Fibroblast of the aortic adventitia (primary cell): ENCODE measurements at places on chromosomes 5 and 9.
A peak's percentile ranks its signal among the peaks of the same experiment; 100 is the strongest.

DNA sequence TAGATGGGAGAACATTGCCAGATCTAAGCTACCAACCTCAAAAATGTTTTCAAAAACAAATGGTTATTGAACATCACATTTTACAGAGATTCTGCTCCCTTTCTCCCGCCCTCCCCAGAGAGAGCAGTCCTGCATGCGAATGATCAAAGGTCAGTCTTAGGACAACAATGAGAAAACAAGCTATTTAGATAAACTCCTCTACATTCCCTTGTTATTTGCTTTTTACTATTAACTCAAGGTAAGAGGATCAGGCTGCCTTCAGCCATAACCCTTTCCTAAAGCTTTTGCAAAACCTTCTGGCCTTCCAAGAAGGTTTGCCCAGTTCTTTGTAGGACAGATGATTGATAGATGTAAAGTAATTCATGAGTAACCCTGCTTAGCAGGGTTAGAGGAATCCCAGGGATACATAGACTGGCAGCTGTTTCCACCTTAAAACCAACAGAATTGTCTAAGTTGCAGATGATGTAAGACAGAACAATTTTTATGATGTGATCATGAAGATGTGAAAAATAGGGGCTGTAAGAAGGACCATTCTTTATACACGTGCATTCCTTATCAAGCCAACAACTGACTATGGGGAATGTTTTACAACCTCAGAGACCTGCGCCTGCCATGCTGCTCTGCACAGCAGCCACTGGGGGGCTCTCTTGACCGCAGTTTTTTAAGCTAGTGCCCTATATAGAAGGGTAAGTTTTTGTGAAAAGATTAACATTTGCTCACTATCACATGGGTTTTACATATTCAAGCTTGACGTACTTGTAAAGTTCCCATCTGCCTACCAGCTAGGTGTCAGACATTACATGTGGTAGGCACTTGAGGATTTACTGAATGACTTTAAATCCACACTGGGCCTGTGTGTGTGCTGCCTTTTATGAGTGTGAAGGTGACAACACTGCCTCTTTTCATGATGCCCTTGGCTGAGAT lies 2.3 kb upstream of the ZNF782 start:
- peak; percentile 76 for DNase-seq

DNA sequence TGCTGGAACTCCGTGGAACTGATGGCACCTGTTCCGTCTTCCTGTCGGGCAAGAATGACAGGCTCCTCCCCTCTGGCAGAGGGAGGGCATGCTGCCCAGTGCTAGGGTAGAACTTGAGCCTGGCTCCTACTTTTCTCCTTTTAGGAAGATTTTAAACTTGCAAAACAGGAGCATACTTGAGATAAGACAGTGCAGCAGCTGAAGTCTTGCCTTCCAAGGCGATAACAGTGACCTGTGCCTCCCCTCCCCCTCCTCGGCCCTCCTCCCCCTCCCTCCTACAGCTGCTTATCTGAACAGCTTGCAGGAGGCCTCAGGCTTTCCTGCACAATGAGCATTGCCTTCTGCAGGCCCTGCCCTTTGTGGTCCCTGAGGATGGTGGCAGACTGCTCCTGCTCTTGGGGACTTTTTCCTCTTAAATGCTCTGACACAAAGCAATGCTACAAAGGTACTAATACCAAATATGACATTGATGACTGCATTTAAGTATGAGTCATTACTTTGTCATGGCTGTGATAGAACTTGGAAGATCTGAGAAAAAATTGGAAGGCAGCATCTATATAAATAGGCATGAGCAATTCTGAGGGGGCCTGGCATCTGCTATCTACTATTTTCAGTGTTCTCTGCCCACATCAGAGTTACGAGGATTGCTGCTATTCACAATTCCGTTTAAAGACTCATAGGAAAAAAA lies 2.0 kb downstream of the GADD45G start:
- peak; percentile 33 for DNase-seq

GRCh38 chr5:68115584-68115983 lies 100.0 kb upstream of the PIK3R1 start:
- no peak for DNase-seq

DNA sequence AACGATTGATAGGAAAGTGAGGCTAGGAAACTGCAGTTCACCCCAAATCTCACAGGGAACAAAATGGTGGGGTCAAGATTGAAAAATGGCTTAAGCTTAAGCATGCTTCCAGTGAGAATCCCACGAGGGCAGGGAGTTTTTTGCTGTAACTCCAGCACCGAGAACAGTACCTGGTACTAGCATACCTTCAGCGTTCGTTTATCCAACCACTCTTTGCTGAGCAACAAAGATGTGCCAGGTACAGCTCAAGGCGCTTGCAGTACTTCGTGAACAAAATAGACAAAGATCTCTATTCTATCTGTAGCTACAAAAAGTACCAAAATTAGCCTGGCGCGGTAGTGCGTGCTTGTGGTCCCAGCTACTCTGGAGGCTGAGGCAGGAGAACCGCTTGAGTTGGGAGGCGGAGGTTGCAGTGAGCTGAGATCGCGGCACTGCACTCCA lies 778 bp upstream of the PPP6C start:
- peak; percentile 26 for DNase-seq

DNA sequence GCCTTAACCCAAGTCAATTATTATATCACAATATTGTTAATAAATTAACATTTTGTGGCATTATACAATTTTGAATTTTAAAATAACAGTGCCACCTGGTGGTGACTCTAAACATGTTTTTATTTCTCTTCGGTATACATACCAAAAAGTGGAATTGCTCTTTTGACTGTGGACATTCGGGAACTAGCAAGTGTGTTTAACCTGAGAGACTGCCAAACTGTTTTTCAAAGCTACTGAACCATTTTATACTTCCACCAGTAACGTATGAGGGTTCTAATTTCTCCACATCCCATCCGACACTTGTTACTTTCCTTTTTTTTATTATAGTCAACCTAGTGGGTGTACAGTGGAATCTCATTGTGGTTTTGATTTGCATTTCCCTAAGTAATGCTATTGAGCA lies 18.3 kb upstream of the HSDL2 start:
- peak; percentile 74 for DNase-seq

GRCh38 chr9:37353791-37354190 lies 68.7 kb upstream of the GRHPR start:
- DNase-seq, result peak; percentile 5

DNA sequence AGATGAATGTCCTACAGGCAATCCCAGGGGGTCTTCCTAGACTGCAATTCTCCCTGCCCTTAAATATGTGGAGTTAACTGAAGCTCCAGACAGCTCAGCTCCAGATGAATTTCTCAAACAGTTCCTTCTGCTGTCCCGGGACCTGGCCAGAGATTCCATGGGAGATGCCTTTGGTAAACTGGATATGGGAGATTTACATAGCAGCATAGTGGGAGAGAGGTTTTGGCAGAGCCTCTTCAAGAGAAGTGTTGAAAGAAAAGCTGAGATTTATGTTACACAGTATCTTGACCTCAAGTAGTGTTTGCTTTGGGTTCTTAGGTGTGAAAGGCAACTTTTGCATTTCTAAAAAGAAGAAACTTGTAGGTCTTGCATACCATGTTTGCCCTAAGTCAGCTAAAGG lies 364.9 kb downstream of the ARRDC3 start:
- DNase-seq, result no peak

DNA sequence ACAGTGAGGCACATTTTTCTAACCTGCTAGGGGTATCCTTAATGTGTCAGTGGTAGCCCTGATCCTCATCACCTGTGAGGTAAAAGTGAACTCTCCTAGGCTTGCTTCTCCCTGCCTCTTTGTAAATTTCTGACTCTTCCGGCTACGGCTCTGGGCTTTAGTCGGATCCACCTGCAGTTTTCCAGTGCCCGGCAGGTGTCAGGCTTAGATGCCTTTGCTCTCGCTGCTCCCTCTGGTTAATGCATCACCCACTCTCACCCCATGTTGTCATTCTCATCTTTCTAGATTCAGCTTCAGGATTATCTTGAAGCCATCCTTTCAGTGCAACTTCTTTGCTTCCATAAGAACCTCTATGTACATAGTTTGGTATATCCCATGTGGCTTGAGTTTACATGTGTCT lies 3.6 kb downstream of the CEP78 start:
- DNase-seq, result no peak

DNA sequence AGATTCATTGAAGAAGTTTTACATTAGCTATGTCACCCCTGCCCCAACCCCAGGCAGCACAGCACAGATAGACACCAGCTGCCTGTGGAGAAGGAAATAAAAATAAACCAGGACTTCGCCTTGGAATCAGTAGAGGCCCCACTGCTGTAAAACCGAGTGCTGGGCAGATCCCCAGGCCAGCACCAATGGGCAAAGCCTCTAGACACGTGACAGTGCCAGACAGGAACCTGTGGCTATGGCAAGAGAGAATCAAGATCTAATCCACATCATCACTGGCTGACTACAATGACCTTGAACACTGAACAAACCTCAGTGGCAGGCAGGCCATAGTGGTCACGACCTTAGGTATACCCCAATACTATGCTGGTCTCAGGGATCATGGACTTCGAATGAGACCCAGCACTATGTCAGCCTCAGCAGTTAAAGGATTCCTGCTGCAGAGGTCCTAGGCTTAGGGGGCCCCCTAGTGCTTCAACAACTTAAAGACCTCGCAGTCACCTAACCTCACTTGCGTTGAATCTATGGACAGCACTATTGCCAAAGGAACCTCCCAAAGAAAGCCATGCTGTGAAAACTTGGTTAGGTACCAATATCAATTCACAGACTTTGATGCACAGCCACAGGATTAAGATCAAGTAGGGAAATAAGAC lies 2118.6 kb upstream of the C9orf72 start:
- DNase-seq, result peak; percentile 48

DNA sequence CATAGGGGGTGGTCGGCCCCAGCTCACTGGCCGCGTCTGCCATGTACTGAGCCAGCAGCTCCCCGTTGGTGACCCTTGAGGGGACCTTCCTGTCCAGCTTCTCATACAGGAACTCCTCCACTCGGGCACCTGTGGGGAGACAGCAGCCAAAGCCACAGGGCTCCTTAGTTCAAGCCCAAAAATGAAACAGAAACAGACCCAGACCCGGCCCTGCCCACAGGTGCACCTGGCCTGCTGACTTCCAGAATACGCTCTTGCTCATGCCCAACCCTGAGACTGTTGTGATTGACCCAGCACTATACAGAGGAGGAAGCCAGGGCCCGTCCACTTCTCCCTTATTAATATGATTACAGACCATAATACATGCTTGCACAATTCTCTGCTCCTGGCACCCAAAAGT lies 7.0 kb downstream of the SH3GLB2 start:
- DNase-seq, result no peak

- DNase-seq, result peak; percentile 81
Observed at GRCh38 chr5:177317959-177318377, 6.3 kb upstream of the MXD3 start.

- no peak for DNase-seq
Observed at GRCh38 chr5:35454011-35454525, 163.6 kb upstream of the SPEF2 start.

DNA sequence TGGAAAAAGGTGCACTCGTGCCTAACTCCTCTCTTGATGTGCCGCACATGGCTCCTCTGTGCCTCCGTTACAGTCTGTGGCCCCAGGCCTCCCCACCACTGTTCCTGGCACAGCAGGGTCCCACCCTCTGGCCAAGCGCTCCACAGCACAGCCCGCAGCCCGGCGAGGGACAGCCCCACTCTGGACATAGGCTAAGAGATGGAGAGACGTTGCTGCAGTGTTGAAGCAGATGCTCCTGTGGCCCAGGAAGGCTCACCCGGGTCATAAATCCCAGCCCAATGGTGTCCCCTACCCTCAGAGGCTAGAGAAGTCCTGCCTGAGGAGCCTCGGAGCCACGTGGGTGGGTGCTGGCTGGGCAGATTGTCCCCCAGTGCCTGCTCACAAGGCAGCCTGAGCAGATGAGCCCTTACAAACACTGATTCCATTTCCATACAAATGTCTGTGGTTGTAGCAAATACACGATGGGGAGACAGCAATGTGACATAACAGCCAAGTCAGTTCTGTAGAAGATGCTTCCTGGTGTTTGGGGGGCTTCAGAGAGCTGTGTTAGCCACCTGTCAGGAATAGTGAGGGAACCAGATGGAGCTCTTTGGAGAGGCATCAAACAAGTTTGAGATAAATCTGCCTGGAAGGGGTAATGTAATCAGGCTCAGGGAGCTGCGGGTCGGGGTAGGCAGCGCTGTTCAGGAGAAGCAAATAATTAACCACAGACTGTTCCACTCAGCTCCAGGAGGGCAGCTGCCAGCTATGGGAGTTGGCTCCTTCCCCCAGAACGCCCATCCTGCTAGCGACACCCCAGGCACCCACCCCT lies 41.7 kb downstream of the C5orf15 start:
- DNase-seq, result no peak

GRCh38 chr5:76303921-76304320 lies 99.2 kb upstream of the IQGAP2 start:
- no peak for DNase-seq

DNA sequence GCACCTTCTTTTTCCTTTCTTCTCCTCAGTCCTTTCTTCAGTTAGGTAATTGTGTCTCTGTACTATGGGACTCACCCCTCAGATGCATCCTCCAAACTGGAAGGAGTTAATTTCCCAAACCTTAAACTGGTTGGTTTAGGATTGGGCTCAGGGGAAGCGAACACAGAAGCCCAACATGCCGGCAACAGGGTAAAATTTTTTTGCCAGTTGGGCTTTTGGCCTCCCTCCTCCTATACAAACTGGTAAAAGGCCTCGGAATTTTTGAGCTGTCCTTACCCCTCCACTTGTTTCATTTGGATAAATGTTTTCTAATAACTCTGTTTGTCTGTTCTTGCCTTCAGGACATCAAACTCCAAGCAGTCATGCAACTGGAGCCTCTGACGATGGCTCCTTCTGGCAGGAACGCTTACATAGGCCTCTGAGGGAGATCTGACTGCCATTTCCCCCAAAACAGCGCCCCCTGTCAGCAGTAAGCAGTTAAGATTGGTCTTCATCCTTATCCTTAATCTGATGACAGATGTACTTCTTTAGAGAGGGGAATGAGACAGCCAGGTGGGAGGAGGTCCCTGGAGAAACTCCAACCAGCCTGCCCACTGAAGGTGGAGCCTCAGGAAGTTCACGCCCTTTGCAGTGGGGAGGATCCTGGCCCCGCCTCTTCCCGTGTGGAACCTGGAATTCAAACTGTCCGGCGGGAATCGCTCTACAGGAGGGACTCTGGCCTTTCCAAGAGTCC lies 57.8 kb upstream of the SPINK5 start:
- DNase-seq, result no peak

- DNase-seq, result peak; percentile 24
Observed at GRCh38 chr5:147490989-147491388, 18.9 kb downstream of the DPYSL3 start.

- no peak for DNase-seq
Observed at GRCh38 chr5:16906255-16906654, 29.8 kb downstream of the MYO10 start.

DNA sequence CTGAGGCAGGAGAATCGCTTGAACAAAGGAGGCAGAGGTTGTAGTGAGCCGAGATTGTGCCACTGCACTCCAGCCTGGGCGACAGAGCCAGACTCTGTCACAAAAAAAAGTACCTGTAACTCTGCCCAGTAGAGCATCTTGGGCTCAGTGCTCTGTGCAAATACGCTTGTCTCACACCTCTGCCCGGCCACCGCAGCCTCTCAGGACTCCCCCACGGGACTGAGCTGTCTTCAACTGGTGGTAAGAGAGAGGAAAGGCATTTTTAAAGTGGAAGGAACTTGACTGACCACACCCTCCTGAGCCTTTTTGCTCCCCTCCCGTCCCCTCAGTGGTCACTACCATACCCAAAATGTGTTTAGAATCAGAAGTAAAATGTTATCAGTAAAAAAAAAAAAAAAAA lies 174.3 kb upstream of the PIK3R1 start:
- DNase-seq, result no peak
